Heart left ventricle (tissue), 16 donors: ENCODE measurements at places on chromosomes 4 and X. TPM values are rescaled to one million over a fixed set of nuclear protein-coding genes. Genes with fewer than 3 reads are reported as not detected.

DNA sequence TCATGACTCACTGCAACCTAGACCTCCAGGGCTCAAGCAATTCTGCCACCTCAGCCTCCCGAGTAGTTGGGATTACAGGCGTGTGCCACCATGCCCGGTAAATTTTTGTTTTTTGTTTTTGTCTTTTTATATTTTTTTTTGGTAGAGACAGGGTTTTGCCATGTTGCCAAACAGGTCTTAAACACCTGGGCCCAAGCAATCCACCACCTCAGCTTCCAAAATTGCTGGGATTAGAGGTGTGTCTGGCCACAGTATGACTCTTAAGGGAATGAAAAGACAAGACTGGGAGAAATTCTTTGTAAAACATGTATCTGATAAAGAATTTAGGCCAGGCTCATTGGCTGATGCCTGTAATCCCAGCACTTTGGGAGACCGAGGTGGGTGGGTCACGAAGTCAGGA lies 29.2 kb upstream of the PDGFRA start:
- no peaks in the 10 kb centered on the region for H3K27me3 ChIP-seq
- H3K36me3 ChIP-seq = no peaks in the 10 kb centered on the region
- no peak overlapping the region for H3K4me3 ChIP-seq
- H3K27ac ChIP-seq = no peak overlapping the region

DNA sequence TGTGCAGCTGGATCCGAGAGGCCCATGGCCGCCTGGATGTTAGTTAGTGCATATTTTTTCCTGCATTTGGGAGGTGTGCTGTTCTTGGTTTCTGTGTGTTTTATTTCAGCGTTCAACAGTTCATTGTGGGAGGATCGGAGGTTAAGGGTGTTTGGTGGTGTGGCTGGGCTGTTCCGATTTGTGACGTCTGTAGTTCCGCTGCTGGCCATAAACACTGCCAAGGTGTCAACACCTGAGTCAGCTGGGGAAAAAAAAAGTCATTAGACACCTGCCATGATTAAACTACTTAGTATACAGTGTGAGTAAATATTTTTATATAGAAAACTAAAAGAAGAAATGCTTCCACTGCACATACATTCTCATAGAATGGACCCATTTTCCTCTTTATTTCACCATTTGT lies 200.2 kb downstream of the APBB2 start:
- no peak overlapping the region for H3K4me3 ChIP-seq
- peaks cover 20% of the 10 kb centered on the region for H3K36me3 ChIP-seq
- no peak overlapping the region for H3K27ac ChIP-seq
- no peak for DNase-seq
- H3K4me1 ChIP-seq = peaks cover 8% of the 10 kb centered on the region
- H3K27me3 ChIP-seq = no peaks in the 10 kb centered on the region

DNA sequence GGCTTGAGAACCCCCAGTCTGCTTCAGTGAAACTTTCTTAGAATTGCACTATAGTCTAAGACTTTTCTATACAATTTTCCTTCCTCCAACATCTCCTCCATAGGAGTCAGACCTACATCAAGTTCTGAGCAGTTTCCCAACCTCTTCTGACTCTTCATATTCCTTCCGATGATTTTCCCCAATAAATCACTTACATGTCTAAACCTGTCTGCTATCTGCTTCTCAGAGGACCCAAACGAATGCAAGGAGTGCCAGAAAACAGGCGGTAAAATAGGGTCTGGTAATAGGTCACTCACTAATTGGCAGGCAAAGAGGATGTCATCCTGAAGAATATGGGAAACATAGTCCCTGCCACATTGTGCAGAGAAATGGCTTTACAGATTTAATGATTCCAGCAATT lies 153.9 kb downstream of the PCDH18 start:
- H3K4me1 ChIP-seq = no peaks in the 10 kb centered on the region
- H3K27ac ChIP-seq = no peak overlapping the region
- H3K36me3 ChIP-seq = no peaks in the 10 kb centered on the region
- H3K4me3 ChIP-seq = no peak overlapping the region
- DNase-seq = no peak
- no peaks in the 10 kb centered on the region for H3K27me3 ChIP-seq

DNA sequence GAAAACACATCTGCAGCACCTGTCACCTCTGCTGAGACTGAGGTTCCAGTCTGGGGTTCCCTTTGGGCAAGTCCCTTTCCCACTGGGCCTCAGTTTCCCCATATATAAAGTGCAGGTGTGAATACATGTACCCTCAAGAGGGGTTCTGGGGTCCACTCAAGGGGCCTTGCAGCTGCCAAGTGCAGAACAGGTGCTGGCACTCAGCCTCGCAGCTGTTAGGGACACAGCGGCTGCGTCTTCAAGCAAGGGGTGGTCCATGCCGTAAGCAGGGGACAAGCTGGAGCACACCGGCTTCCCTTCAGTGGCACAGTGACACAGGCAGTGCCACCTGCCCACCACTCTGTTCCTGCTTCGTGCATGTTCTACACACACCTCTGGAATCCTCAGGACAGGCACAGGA lies 86.9 kb upstream of the PSAPL1 start:
- no peaks in the 10 kb centered on the region for H3K27me3 ChIP-seq
- H3K27ac ChIP-seq = no peak overlapping the region
- no peaks in the 10 kb centered on the region for H3K36me3 ChIP-seq
- no peak overlapping the region for H3K4me3 ChIP-seq

GRCh38 chr4:73870768-73871167 lies 1.6 kb downstream of the CXCL1 start:
- H3K4me1 ChIP-seq = no peaks in the 10 kb centered on the region
- H3K27me3 ChIP-seq = peaks cover 10% of the 10 kb centered on the region
- H3K27ac ChIP-seq = peak overlapping the region; percentile 7
- H3K36me3 ChIP-seq = no peaks in the 10 kb centered on the region

- H3K27me3 ChIP-seq = no peaks in the 10 kb centered on the region
- H3K36me3 ChIP-seq = peaks cover 26% of the 10 kb centered on the region
- H3K27ac ChIP-seq = no peak overlapping the region
Measured at GRCh38 chr4:51890760-51891159, 47.8 kb downstream of the DCUN1D4 start.

DNA sequence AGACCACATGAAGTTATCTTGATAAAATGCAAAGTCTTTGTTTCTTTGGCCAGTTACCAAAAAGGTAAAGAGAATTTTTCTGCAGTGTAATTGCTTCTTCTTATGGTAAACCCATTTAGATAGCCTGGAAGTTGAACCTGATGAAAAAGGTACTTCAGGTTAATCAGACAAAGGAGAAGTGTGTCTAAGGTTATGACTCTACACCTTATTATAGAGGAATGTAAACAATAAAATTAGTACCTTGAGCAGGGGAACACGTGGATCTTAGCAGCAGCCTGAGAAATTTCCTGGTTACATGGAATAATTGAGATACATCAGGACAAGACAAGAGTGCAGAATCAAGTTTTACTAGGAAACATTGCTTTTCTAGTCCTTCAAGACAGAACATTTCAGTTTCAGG lies 70.8 kb downstream of the RAP1GDS1 start:
- no peaks in the 10 kb centered on the region for H3K36me3 ChIP-seq
- H3K4me1 ChIP-seq = no peaks in the 10 kb centered on the region

DNA sequence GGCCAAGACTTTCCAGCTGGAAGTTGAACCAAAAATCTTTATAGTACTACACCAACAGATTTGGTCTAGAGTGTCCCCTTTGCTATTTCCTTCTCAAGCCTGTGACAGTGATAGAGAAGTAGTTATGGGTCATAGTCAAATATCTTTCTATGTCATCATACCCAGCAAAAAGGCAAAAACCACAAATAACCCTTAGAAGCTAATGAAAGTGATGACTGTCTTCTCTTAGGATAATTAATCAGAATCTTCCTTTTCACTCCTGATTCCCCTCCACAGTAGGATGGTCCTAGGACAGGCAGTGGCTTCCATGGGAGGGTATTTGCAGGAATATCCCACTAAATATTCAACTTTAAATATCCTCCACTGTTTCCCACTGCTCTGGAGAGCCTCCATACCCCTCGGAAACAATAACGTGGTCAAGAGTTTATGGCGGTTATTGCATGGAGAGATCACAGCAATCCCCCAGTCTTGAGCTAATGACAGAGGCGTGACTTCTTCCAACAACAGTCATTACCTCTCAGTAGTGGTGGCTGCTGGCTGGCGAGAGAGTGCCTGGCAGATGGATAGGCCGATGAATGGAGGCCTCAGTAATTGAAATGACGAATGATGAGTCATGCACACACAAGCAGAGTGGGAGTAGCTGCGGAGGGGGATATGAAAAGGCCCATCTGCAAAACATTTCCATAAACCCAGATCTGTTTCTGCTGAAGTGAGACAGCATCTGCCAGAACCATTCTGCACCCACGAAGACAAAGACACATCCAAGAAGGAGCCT lies 154.9 kb downstream of the STK32B start:
- DNase-seq = peak; percentile 18
- no peak overlapping the region for H3K27ac ChIP-seq
- H3K27me3 ChIP-seq = no peaks in the 10 kb centered on the region
- H3K36me3 ChIP-seq = no peaks in the 10 kb centered on the region
- no peaks in the 10 kb centered on the region for H3K4me1 ChIP-seq

DNA sequence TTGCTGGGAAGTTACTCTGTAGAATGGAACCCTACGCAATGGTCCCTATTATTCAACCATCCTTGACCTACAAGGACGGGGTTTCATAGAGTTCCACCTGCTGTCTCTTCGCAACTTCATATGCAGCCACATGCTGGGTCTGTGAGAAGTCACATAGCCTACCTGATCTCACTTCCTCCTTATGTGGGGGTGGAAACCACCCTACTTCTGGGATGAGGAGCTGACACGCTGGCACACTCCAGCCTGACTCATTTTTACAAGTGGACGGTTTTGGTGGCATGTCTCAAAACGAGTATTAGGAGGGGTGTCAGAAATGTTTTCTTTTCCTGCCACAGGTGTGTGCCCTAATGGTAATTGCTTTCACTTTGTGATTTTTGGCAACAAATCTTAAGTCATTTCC lies 36.8 kb upstream of the ARSD start:
- H3K4me1 ChIP-seq = peaks cover 6% of the 10 kb centered on the region
- H3K27ac ChIP-seq = no peak overlapping the region
- no peak overlapping the region for H3K4me3 ChIP-seq
- H3K27me3 ChIP-seq = no peaks in the 10 kb centered on the region

- no peak for DNase-seq
- H3K4me3 ChIP-seq = no peak overlapping the region
- H3K36me3 ChIP-seq = no peaks in the 10 kb centered on the region
- H3K4me1 ChIP-seq = no peaks in the 10 kb centered on the region
- H3K27me3 ChIP-seq = no peaks in the 10 kb centered on the region
- no peak overlapping the region for H3K27ac ChIP-seq
Measured at GRCh38 chrX:40313269-40313668, 215.5 kb upstream of the BCOR start.

DNA sequence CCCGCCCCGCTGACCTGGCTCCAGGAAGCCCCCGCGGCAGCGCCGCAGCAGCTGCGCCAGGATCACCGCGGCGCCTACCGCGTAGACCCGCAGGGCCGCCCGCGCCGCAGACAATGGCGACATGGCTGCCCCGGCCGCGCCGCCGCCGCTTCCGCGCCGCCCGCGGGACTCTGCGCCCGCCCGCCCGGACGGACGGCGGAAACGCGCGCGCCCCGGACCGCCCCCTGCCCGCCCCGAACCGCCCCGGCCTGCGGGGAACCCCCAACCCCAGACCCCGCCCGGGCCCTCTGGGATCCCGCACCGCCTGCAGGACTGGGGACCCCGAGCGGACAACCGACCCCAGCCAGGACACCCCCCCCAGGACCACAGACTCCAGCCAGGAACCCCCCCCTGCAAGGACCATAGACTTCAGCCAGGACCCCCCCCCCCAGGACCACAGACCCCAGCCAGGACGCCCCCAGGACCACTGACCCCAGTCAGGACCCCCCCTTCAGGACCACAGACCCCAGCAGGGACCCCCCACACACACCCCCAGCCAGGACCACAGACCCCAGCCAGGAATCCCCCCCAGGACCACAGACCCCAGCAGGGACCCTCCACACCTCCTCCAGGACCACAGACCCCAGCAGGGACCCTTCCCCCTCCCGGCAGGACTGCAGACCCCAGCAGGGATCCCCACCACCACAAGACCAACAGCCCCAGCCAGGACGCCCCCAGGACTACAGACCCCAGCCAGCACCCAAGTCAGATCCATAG lies at the start of the genes DHRSX and ZBED1:
Gene DHRSX, minus strand, starts transcription at position 174 of the 756 bp plus-strand sequence. Its CDS starts 51 bp downstream, at position 123.
Gene ZBED1, minus strand, starts transcription at position 174 of the 756 bp plus-strand sequence. CDS start 10,257 bp downstream, outside the sequence.
- peak; percentile 53 for DNase-seq
- peak within 1 kb of the TSS; percentile 98 for H3K4me3 ChIP-seq
- H3K36me3 ChIP-seq = no peaks in the 10 kb centered on the region

DNA sequence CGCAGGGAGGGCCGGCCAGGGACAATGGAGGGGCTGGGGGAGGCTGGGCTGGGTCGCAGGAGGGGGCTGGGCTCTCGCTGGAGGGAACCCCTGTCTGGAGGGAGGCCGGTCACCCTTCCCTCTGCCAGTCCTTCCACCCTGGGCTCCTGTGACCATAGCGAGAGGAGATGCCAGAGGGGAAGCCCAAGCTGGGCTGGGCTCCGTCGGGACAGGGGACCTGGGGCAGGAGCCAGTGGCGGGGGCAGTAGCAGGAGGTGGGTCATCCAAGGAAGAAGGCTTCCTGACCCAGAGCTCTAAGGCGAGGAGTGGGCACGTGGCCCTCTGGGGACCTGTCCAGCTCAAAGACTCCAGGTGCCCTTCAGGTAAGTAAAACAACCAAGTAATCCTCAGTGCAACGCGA lies 16.9 kb downstream of the CTAG1B start:
- no peaks in the 10 kb centered on the region for H3K36me3 ChIP-seq
- DNase-seq = no peak
- H3K4me3 ChIP-seq = no peak overlapping the region
- no peaks in the 10 kb centered on the region for H3K27me3 ChIP-seq
- H3K4me1 ChIP-seq = no peaks in the 10 kb centered on the region

DNA sequence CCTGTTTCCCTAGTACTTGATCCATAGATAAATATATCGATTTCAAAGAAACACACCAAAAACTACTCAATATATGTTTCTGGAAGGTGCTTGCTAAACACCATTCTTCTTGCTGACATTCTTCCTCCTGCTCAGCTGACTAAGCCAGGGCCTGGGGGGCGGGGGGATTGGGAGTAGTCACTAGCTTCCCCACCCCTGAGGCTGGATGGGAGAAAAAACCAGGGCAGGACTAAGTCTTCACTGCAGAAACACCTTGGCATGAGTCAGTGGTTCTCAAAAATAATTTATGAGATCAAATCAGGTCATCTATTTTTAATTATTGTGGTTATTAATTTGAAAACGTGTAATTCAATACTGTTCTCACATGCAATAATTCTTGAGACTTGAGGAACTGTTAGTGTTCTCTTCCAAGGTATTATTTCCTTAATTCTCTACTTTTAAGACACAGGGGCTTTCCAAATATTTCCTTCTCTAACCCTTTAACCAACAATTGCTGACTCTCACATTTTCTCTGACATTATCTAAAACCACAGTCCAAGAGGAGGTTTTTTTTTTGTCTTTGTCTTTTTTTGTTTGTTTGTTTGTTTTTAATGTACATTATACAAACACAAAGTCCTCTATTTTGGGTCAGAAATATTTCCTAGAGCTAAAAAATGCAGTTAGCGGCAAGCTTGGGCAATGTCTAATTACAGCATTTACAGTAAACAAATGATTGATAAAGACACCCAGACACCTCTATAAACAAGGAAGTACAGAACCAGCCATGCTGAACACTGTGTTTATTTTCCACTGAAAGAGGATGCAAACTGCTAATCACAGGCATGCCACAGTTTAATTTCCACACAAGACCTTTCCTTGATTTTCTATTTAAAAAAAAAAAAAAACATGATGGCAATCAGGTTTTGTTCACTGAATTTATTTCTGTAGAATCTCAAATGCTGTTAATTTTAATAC lies 120.3 kb upstream of the USP9X start:
- H3K27ac ChIP-seq = no peak overlapping the region
- H3K27me3 ChIP-seq = no peaks in the 10 kb centered on the region
- no peaks in the 10 kb centered on the region for H3K4me1 ChIP-seq
- no peak overlapping the region for H3K4me3 ChIP-seq

TCEAL8 gene
- 57.0 TPM for total RNA-seq

GPRASP1 gene
- 7.3 TPM for total RNA-seq

CSAG3 gene
- not detected for total RNA-seq

SSX2 gene
- not detected for total RNA-seq

CHRDL1 gene
- total RNA-seq = 0.62 TPM

BLOC1S4 gene
- total RNA-seq = 6.4 TPM
